MM.1S (cell line): ENCODE measurements at places on chromosomes 6 and 20.

DNA sequence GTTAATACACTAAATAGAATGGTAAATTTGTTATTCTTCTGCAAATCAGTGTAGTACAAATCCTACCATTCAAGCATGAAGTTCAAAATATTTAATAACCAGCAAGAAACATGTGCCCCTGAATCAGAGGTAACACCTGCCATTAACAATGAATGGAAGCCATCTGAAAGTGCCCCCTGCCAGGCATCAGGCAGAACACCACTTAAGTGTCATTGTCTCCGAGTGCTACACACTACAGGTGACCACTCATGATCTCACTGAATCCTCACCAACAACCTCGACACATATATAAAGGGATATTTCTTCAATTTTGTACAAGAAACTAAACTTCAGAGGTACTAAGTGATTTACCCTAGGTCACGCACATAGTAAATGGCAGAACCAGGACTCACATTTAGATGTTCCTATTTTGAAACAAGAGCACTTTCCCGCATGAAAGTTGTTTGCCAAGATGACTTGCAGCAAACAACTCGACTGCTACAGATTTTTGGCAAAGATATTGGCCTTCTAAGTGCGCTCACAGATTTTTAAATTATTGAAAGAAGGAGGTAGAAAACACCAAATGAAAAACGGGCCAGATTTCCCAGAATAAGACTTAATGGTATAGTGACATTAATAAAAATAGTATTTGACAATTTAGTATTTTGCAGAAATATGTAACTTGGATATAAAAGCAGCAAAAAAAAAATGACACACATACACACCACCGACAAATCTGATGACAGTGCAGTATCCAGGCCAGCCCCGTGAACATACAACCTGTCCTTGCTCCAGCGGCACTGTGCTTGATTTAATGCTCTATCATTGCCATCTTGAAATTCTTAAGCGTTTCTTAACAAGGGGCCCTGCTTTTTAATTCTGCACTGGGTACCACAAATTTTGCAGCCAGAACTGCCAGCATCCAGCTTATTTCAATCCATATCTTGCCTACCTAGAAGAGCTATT is 274.5 kb downstream of the ALDH8A1 start:
- no peak for DNase-seq

DNA sequence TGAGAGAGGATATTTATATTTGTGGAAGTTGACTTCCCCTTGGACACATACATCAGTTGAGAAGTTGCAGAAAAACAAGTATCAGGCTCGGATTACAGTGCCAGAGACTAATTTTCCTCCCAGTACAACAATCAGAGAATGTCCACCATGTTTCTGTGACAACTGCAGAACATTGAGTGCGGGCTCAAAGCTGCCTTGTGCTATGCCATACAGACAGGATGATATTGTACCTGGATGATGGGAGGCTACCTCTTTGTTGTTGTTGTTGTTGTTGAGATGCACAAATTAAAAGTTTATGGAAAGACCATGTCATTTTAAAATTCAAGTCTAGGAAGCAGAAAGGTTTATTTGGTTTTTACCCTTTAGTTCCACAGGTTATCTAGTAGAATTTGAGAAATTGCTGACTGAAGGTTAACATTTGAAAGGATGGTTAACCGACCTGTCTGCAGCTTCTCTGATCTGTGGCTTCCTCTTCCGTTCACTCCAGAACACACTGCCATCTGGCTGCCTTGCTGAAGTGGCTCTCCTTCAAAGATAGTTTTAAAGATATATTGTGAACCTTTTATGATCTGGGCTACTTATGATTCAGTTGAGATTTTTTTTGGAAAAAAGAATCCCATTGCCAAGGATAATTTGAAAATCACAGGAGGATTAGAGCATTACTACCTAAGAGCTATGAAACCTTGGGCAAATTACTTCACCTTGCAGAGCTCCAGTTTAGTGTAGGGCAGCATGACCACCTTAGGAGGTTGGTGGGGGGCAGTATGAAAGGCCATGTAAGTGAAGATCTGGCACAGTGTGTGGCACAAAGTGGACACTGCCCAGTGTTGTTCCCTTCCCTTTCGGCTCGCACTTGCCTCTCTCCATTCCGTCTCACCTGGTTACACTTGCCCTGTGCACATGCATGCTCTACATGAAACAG is 15.9 kb downstream of the TMEM200A start:
- peak; percentile 73 for DNase-seq

GRCh38 chr20:46406986-46407670 is 713 bp upstream of the ELMO2 start:
- DNase-seq: peak; percentile 71

DNA sequence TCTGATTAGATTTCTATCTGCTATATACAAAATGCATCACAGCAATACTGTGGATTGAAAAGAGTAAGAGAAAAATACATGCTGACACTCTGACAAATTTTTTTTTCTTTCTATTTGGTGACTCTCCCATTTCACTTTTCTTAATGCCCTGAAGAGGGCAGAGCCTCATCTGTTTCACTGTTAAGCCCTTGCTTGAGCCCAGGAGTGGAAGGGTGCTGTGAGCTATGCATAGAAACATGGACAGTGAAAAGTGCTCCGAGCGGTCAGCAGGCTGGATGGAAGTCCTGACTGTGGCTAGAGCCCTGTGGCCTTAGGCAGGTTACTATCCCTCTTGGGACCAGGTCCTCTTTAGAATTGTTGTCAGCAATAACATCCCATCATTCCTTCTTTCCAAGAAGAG is 17.4 kb upstream of the CSE1L start:
- no peak for DNase-seq

- peak; percentile 56 for DNase-seq
Observed at GRCh38 chr20:50815162-50815989, 20.5 kb downstream of the BCAS4 start.

- DNase-seq: no peak
Observed at GRCh38 chr6:90846824-90847223, 260.0 kb upstream of the MAP3K7 start.
